ENCODE measurements at places on chromosomes 1 and 21.
A peak's percentile ranks its signal among the peaks of the same experiment; 100 is the strongest.

- DNase-seq: no peak
Observed at GRCh38 chr1:40252601-40253000, 4.9 kb downstream of the TMCO2 start.

GRCh38 chr1:15742339-15742801, at the start of gene TMEM82:
TSS of gene TMEM82 (plus strand) at chr1:15742499. CDS start at chr1:15742560, 61 bp downstream.
- DNase-seq: no peak

DNA sequence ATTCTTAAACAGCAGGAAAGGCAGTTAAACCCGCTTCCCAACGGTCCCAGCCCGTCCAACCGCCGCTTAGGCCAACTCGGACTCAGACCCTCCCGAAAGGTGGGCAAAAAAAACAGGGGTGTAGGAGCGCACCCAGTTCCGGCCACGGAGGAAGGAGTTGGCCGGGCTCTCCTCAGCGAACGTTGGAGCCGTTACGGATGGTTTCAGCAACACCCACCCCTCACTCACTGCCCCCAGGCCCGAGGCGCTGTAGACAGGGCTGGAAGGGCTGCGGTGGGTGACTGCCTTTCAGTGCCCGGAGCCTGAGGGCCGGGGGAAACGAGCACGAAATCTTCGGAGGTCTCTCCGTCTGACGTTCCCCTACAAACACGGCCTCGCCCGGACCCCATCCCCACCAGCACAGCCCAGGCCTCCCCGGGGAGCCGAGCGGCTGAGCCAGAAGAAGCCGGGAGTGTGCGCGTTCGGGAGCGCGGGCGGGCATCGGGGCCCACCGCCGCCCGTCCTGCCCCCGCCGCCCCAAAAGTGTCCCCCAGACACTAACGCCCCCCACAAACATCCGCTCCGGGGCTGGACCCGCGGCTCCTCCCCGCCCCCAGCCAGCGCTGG, 1.3 kb downstream of the KDM5B start:
- DNase-seq: peak; percentile 6

DNA sequence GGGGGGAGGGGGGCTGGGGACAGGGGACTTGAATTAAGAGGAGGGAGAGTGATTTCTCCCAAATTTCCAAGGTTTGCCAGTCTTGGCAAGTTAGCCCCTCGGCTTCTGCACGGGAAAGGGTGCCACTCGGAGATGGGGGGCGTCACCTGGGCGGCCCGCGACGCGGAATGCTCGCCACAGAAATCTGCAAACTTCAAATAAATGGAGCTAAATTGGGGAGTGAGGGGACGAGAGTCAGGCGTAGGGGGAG, 885 bp upstream of the SSBP3 start:
- DNase-seq: no peak

DNA sequence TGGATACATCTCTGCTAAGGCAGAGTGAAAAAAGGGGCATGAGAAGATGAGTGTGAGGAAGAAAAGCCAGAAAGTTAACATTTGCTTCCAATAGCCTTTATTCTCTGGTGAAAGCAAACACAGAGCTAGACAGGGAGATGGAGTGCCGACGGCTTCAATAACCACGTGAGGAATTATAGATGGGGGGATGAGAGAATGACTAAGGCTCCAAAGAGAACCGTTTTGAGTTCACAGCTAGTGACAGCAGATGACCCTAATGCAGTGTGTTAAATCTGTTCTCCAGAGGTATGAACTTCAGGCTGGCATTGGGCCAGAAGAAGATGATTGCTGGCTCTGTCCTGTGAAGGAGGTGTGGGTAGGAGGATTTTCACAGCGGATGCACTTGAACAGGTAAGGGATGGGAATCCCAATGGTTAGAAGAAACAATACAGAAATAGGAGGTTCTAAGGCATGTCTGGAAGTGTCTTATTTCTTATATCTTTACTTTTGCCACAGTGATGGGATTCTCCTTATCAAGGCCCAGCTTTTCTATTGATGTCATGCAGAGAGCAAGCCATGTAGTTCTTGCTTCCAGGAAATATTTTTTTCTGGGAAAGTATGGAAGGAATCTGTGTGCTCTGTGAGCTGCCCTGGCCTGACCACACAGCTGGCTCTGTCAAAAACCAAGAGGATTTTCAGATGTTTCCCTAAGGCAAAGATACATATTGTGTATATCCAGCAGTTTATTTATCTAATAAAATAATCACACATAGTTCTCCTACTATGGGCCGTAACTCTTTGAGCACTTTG, 573.8 kb downstream of the LTN1 start:
- DNase-seq: no peak

Data from stimulated activated CD4-positive, alpha-beta T cell treated with anti-CD3 and anti-CD28 coated beads, Interleukin-1b, Interleukin-23, amount 100 ng/mL, for 24 hours (primary cell).